Germinal center (tissue), 1 donor: ENCODE measurements at places on chromosomes 2 and 18.

DNA sequence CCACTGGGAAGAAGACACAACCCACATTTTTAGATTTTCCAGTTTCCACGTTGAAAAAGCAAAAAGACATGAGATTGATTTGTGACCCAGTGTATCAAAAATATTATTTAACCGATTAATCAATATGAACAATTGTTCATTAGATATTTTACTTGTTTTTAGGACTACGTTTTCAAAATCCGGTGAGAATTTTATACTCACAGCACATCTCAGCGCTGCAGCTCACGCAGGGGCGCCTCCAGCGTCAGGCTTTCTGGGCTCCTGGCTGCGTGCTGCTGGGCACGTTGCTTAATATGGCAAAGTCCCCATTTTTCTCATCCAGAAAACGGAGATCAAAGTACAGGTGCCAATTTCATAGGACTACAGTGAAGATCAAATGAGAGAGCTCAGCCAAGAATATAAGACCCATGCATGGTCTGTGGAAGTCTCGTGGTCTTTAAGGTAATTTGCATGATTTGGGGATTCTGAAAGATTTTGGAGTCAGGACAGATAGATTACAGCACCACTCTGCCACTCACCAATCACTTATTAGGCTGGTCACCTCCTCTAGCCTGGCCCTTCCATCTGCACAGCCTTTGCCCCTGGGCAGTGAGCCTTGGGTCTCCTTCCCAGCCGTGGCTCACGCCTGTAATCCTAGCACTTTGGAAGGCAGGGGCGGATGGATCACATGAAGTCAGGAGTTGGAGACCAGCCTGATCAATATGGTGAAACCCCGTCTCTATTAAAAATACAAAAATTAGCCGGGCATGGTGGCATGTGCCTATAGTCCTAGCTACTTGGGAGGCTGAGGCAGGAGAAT lies 36.2 kb downstream of the PTPN18 start:
- peak; percentile 1 for DNase-seq

GRCh38 chr2:36058076-36058475 lies 297.5 kb upstream of the CRIM1 start:
- no peak for DNase-seq

DNA sequence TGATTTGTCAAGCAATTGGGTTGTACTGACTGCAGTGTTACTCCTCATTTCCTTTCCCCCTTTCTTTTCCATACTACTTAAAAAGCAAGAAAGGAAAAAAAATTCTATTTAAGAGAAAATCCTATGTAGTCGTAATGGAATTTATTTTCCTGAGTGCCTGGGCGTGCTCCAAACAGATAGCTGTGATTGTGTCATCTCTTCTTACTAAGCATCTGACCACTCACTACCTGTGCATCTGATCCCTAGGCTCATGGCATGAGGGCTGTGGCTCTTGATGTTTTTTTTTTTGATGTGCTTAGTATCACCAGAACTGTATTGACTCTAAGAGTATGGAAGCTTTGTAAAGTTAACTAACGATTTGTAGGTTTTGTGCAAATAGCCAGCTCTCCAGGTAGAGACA lies 19.0 kb downstream of the CRIM1 start:
- DNase-seq, result no peak

DNA sequence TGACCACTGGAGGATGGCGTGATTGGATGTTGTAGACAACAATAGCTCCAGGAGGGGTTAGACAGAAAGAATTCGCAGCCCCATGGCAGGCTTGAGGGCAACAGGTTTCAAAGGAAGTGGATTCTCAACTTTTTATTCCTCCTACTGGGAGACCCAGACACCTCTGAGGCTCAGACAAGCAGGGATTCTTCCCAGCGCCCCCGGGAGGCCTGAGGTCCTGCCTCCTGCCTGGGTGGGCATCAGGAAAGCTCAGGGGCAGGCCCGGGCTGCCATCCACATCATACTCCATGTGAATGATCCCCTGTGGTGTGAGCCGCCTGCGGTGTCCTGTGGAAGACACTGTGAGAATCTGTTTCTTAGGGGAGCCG lies 203.5 kb downstream of the CYP26B1 start:
- DNase-seq, result no peak

- DNase-seq, result no peak
Measured at GRCh38 chr2:160465002-160465401, 28.6 kb downstream of the RBMS1 start.

GRCh38 chr2:227865291-227865690 lies 6.1 kb upstream of the DAW1 start:
- no peak for DNase-seq

DNA sequence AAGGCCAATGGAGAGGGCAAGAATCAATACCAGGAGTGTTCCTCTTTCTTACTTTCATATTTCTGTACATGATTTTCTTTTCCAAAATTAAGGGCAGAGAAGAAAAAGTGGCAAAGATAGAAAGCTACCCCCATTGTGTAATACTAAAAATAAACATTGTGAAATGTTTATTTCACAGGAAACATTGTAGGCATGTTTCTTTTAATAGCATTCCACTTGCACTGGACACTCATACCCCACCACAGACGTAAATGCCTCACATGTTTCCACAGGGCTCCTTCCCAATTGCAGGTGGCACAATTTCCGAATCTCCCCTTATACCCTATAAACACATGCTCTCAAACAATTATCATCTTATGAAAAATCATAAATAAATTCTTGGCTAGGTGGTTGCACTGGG lies 645.1 kb upstream of the SETBP1 start:
- DNase-seq, result no peak

GRCh38 chr2:41775366-41776025 lies 272.3 kb upstream of the PKDCC start:
- DNase-seq, result no peak

- DNase-seq, result no peak
Measured at GRCh38 chr2:208627110-208627884, 220.7 kb downstream of the PTH2R start.

GRCh38 chr2:30756051-30756719 lies 51.1 kb downstream of the CAPN13 start:
- no peak for DNase-seq

DNA sequence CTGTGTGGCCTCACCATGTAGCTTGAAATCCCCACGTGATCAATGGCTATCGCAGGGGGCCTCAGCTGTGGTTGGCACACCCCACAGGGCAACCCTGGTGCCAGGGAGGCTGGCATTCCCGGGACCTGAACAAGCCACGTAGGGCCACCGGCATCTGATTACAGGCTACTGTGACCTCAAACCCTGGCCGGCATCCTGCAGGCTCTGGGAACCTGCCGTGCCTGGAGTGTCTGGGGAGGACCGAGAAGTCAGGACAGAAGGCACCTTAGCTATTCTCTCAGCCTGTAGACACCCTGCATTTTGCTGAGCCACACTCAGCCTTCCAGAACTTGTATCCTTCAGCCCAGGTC lies 213.0 kb downstream of the GLI2 start:
- DNase-seq, result no peak

- DNase-seq, result no peak
Measured at GRCh38 chr2:37000318-37000717, 34.0 kb upstream of the STRN start.

- DNase-seq, result no peak
Measured at GRCh38 chr18:54590945-54591344, at the start of gene DYNAP. Gene DYNAP, plus strand, starts transcription at chr18:54591245. Its CDS starts 38 bp downstream, at chr18:54591283.

GRCh38 chr18:32598144-32598543 lies 127.5 kb upstream of the GAREM1 start:
- DNase-seq, result no peak

DNA sequence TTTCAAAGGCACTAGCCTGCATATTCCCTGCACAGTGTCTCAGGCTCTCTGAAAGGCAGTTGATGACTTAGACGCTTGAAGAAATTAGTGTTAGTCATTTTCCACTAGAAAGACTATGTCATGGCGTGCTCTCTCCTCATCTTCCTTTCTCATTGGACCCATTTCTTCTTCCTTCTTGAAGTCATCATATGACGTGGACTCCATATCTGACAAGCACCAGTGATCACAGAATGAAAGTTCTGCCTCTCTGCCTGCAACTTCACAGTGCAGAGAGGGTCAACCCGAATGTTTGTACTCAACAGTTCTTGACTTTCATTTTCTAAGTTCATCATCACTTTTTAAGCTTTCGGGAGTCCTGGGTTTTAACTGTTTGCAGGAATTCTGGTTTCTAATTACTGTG lies 63.7 kb upstream of the CYRIA start:
- peak; percentile 48 for DNase-seq

- no peak for DNase-seq
Measured at GRCh38 chr2:144798034-144798433, 278.1 kb upstream of the ZEB2 start.

DNA sequence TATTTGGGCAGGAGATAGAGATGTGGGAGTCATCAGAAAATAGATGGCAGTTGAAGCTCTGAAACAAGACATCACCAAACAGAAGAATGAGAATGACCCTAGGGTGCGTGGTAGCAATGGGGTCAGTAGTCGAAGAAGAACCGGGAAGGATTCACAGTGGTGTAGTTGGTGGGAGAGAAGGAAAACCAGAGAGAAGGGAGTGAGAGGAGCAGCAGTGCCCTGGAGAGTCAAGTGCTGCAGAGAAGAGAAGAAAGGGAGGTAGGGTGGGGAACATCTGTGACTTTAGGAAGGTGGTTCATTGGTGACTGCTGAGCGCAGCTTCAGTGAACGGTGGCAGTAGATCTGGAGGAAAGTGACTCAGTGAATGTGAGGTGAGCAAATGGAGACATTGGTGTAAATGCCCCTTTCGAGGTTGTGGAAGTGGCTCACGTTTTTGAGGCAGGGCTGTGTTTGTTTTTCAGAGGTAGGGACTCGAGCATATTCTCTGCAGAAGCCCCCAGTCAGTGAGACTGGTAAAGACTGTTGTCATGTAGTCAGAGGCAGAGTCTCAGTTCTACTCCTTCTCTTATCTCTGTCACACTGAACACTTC lies 36.4 kb downstream of the CDC42EP3 start:
- DNase-seq, result no peak

GRCh38 chr2:18610651-18611050 lies 21.3 kb upstream of the NT5C1B start:
- DNase-seq, result no peak

DNA sequence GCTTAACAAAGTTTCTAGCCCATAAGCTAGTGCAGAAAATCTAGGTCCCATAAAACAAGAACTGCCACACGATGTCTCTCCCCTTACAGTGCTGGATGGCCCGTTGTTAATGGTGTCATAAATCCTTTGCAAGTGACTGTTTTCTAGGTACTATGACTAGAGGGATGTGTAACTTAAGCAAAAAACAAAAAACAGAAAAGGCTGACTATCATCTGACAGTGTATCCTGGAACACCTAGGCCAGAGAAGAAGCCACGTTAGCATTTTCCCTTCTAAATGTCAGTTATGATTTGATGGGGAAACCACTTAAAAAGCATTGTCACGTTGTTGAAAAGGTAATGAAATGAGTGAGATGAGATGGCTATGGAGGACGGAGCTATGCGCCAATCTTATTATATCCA lies 2.4 kb downstream of the CASP8 start:
- DNase-seq, result no peak

- DNase-seq, result peak; percentile 20
Measured at GRCh38 chr18:49359732-49360444, 100.6 kb downstream of the DYM start.

- DNase-seq, result no peak
Measured at GRCh38 chr2:168577885-168578284, 121.8 kb downstream of the CERS6 start.

- no peak for DNase-seq
Measured at GRCh38 chr2:161124201-161124600, 36.0 kb upstream of the TANK start.

DNA sequence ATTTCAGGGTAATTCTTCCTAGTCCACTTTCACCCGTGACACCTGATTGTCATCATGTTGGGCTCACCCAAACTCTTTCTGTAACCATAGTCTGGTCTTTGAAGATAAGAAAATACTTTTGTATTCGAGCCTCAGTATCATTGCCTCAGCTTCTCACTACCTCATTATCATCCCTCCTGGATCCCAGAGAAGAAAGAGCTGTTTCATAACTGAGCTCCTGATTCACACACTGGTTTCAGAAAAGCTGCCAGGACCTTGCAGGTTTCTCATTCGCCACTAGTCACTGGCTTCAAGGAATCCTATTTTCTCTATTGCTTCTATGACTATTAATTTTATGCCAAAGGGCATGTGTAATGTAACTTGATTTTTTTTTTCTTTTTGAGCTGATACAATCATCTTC lies 2.9 kb upstream of the CRIM1 start:
- no peak for DNase-seq

- DNase-seq, result no peak
Measured at GRCh38 chr2:215565897-215566296, 130.0 kb upstream of the FN1 start.

GRCh38 chr2:167237478-167237877 lies 349.2 kb downstream of the XIRP2 start:
- DNase-seq, result no peak

- peak; percentile 1 for DNase-seq
Measured at GRCh38 chr2:167550448-167550847, 662.2 kb downstream of the XIRP2 start.

DNA sequence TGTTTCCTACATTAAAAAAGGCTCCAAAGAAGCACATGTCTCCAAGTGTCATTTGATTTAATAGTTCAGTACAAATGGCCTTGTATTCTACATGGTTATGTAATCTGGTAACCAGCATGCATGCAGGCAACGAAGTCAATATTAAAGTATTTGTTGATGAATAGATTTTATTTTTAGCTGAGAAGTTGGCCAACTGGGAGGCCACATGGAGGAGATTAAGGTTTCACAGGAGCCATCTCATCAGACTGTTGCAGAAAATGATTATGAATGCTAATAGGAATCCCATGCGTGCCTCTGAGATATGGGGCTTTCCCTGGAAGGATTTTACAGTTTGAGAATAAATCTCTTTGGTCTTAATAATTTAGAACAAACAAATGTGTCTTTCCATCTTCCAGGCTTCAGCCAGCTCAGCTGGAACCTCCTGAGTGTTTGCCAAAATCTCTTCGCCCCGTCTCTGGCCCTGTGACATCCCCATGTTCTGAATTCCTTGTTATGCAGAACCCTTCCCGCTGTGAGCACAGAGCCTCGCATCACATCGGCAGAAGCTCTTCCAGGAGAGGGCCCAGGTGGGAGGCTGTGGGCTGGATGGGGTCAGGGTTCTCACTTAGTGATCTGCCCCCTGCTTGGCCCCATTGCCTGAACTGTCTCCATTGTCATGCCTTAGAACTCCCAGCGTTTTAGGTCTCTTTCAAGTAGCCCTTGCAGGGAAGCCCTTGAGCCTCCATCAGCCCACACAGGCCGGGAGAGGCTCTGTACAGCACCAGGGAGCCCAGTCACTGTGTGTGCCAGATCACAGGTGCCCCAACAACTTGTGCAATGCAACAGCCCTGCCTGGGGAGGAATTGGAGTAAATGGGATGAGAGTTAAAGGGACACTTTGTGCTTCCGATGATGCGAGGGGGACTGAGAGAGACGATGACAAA lies 190.5 kb upstream of the TWIST2 start:
- DNase-seq, result no peak

DNA sequence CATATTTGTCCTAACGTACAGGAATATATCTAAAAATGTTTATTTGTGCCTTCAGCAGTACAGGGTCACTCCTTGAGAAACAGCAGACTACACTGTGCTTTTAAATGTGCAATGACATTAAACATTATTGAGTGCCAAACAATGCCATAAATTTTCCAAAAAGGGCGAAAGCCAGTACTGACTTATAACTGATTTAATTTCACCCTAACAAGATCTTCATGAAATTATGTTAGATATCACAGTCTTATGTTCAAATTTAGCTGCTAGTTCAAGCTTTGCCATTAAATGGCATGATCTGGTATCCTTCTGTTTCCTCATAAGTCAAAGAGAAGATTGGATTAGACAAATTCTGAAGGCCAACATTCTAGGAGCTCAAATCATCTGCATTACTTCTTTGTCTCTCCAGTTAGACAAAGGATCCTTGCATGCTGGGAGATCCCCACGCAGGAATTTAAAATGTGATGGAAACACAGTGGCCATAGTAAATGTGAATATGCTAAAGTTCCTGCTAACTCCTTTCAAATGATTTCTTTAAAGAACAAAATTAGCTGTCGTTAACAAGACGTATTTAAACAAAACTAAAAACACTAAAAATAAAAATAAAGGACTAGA lies 129.3 kb upstream of the STON1 start:
- DNase-seq, result no peak
